Ureter (tissue), 1 donor: ENCODE measurements at places on chromosomes 1 and 21. TPM values are rescaled to one million over a fixed set of nuclear protein-coding genes. Genes with fewer than 3 reads are reported as not detected.

The ESPN gene
- total RNA-seq, result 6.2 TPM

The ELAVL4 gene
- total RNA-seq, result not detected

The PTGFR gene
- total RNA-seq, result 4.6 TPM

The CHODL gene
- total RNA-seq, result 1.1 TPM

The FAM151A gene
- not detected for total RNA-seq

The GLIS1 gene
- 2.7 TPM for total RNA-seq

The CELA3A gene
- not detected for total RNA-seq

The EPHB2 gene
- total RNA-seq, result 14.6 TPM

The VCAM1 gene
- 19.1 TPM for total RNA-seq

The CDC7 gene
- 4.9 TPM for total RNA-seq

The FCMR gene
- 17.1 TPM for total RNA-seq

The XKR8 gene
- total RNA-seq, result 4.6 TPM

The BSND gene
- not detected for total RNA-seq
